CD4-positive, alpha-beta T cell (primary cell): ENCODE measurements at places on chromosomes 3 and 15. TPM values are rescaled to one million over a fixed set of nuclear protein-coding genes. Genes with fewer than 3 reads are reported as not detected.
A peak's percentile ranks its signal among the peaks of the same experiment; 100 is the strongest.

GRCh38 chr15:85825719-85826118 is 31.0 kb upstream of the KLHL25 start:
- no peak overlapping the region for H3K4me3 ChIP-seq
- DNase-seq, result no peak
- no peaks in the 10 kb centered on the region for H3K4me1 ChIP-seq
- H3K36me3 ChIP-seq, result no peaks in the 10 kb centered on the region

GRCh38 chr3:10520072-10520471 is 14.7 kb upstream of the ATP2B2 start:
- no peaks in the 10 kb centered on the region for H3K27me3 ChIP-seq
- H3K4me3 ChIP-seq, result no peak overlapping the region
- H3K36me3 ChIP-seq, result no peaks in the 10 kb centered on the region
- H3K4me1 ChIP-seq, result no peaks in the 10 kb centered on the region
- DNase-seq, result no peak
- no peak overlapping the region for H3K27ac ChIP-seq

GRCh38 chr3:173624086-173624485 is 226.5 kb downstream of the NLGN1 start:
- H3K27me3 ChIP-seq, result no peaks in the 10 kb centered on the region
- no peak overlapping the region for H3K4me3 ChIP-seq
- H3K4me1 ChIP-seq, result no peaks in the 10 kb centered on the region
- no peaks in the 10 kb centered on the region for H3K36me3 ChIP-seq
- DNase-seq, result no peak

DNA sequence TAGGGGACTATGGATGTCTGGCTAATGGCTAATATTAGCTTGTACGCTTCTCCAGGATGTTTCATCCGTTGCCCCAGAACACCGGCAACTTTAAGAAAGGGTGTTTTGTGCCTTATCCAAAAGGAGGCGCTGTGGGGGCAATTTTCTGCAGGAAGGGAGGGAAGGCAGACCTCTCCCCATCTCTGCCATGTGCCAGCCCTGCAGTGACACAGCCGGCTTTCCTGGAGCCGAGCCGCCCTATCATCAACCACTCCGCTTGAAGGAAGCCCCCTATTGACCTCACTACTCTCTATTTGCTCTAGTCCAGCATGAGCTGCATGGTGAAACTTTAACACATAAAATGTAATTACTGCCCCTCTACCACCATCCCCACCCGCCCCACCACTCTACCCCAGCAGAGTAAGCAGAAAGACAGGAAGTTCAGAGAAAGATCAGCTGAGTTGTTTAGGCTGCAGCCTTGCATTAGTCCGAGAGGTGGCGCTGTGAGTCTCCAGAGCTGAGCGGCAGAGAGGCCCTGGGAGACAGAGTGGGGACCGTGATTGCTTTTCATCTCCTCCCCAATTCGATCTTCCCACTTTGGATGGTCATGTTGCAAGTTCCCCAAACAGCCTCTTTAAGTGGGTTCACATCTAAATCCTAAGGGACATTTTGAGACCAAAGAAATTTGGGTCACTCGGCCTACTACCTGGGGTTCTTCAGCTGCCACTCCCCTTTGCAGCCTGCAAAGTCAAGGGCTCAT is 24.5 kb upstream of the RAD18 start:
- H3K27ac ChIP-seq, result no peak overlapping the region
- DNase-seq, result peak; percentile 33
- no peaks in the 10 kb centered on the region for H3K27me3 ChIP-seq
- H3K36me3 ChIP-seq, result no peaks in the 10 kb centered on the region
- peaks cover 4% of the 10 kb centered on the region for H3K4me1 ChIP-seq
- H3K4me3 ChIP-seq, result no peak overlapping the region

C3orf49 gene
- not detected for total RNA-seq

MKRN2OS gene
- total RNA-seq, result not detected
